ENCODE measurements at places on chromosomes 16 and 17. TPM values are rescaled to one million over a fixed set of nuclear protein-coding genes. Genes with fewer than 3 reads are reported as not detected.
A peak's percentile ranks its signal among the peaks of the same experiment; 100 is the strongest.

DNA sequence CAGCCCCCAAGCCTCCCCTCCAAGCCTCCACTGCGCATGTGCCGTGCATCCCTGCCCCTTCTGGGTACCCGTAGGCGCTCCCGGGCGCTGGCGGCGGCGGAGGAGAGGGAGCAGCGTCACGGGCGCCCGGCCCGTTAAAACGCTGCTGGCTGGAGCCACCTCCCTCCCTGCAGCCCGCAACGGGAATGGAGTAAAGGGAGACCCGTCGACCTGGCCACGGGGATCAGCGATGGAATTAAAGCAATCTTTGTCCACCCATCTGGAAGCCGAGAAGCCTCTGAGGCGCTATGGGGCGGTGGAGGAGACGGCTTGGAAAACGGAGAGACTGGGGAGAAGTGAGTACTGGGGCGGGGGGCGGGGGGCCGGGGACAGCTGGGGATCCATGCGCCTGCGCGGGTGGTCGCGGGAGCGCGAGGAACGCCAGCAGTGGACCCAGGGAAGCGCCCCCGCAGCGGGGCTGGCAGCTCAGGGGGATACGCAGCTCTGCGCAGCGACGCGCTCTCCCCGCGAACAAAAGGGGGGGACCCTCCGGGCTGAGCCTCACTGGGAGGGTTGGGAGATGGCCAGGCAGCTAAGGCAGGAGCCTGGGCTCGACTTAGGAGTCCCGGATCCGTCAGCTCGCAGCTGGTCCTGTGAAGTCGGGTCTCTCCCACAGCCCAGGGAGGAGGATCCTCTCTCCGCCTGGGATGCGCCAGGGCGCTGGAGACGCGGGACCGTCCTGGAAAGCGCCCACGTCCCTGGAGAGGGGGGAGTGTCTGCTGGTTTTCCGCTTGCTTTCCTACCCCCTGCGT lies at the start of gene BMERB1:
Gene BMERB1 (plus strand): TSS at position 164 of the 791 bp plus-strand sequence. CDS start 66 bp downstream, at position 230.
- DNase-seq = peak; percentile 63

DNA sequence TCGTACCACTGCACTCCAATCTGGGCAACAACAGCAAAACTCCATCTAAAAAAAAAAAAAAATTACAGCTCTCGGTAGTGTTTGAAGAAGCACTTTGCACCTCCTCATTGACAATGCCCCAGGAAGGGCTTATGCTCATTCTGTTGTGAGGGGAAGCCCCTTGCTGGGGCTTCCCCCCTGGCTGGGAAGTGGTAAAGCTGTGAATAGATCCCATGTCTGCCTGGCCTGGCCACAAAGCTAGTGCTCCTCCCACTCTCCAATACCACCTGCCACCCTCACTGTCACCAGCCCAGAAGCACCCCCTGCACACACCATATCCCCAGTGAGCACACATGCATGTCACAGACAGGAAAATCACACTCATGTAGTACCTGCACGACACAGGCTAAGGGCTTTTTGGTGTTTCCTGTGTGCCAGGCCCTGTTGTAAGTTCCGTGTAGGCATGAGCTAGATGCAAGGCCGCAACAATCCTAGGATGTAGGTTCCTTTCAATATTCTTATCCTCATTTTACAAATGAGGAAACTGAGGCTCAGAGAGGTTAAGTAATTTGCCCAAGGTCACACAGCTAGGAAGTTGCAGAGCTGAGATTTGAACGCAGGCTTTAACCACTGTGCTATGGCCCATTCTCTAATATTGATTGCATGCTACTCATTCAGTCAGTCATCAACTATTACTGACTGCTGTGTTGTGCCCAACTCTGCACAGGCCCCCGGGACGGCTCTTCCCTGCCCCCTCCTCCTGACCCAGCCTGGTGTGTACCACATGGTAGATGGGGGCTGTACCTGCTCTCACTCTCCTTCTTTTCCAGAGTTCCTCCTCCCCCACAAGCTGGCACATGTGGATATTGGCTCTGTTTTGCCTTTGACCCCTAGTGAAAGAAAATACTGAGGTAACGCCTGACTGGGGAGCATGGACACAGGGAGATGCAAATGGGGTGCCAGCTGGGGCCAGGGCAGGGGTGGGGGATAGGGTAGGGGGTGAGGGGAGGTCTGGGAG lies 11.9 kb upstream of the COL1A1 start:
- no peak for DNase-seq

DNA sequence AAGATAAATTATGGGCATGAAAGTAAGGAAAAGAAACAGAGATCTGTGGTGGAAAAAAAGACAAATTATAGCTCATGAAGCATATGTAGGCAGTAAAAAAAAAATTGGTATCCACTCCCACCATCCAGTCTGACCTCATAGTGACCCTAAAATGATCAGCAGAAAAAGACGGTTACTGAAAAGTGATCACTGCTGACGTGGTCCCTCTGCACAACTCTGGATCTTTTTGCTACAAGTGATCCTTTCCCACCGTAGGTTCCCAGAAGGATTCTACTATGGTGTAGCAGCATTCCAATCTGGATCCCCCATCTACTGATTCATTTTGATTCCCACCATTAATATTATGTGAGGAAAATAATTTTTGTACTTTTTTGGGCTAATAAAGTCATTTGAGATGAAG lies 10.9 kb upstream of the CHST6 start:
- DNase-seq = no peak

- no peak for DNase-seq
Observed at GRCh38 chr17:76178124-76178523, 37.1 kb upstream of the FOXJ1 start.

DNA sequence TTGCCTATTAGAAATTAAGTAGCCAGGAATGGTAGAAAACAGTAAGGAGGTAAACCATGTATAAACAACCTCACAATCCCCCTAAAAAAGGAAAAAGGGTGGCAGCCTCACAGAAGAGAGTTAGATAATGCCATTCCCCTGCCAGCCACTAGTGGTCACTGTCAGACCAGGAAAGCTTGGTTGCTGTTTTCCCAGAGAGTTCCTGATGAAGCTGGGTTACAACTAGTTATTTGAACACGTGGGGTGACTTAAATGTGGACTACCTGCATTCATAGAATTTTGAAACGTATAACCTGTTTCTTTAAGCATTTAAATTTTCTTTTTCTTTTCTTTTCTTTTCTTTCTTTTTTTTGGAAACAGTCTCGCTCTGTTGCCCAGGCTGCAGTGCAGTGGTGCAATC lies 5.8 kb downstream of the GPRC5C start:
- no peak for DNase-seq

DNA sequence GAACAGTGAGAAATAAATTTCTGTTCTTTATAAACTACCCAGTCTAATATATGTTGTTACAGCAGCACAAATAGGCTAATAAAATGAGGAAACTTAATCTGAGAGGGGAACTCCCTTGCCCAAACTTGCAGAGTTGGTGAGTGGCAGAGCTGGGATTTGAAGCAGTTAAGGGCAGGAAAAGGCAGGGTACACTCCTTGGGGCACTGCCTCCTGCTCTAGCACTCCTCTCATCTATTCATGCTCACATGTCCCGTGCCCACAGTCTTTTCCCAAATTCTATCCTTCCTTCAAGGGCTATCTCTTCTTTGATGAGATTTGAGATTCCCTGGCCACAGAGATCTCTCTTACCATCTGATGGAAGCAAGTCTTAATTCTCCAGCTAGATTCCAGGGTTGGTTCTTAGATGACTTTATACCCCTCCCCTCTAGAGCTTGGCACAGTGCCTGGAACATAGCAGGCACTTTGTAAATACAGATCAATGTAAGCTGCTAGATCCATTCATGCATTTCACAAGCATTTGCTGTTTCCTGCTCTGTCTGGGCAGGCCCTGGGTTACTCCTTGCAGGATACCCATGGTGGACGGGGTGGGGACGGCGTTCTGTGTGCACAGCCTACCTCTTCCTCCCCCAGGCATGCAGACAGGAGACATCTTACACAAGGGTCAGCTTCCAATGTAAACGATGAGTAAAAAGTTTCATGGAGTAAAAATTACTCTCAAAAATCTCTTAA lies 39.2 kb upstream of the ABCC12 start:
- DNase-seq = no peak

DNA sequence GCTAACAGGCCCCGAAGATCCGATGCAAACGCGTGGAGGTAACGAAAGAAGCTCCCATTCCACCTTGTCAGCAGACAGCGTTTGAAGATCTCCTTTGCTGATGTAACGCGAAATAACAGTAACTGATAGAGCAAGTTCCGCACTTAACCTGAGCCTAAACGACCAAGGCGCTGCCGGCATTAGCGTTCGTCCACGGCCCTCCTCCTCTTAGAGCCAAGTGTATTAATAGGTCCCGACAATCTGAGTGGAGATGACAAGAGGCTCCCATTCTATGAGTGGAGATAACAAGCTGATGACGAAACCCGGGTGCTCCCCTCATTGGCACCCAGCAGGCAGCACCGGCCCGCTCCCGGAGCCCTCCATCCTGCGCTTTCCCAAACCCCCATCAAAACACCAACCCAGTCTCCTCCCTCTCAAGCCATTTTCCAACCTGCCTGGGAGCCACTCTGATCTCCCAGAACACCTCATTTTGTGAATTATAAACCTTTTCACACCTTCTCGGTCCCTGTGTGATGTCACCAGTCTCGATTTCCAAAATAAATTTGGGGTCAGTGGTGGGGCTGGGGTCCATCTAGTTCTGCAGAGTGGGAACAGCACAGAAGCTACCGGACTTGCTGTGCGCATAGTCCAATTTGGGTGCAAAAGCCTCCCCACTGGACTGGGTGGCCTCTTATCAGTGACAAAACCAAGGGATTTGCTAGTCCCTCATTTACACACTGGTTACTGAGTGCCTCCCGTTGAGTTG lies 35.4 kb upstream of the ARL4D start:
- DNase-seq = no peak

- no peak for DNase-seq
Observed at GRCh38 chr16:11092788-11093571, 148.6 kb downstream of the CLEC16A start.

DNA sequence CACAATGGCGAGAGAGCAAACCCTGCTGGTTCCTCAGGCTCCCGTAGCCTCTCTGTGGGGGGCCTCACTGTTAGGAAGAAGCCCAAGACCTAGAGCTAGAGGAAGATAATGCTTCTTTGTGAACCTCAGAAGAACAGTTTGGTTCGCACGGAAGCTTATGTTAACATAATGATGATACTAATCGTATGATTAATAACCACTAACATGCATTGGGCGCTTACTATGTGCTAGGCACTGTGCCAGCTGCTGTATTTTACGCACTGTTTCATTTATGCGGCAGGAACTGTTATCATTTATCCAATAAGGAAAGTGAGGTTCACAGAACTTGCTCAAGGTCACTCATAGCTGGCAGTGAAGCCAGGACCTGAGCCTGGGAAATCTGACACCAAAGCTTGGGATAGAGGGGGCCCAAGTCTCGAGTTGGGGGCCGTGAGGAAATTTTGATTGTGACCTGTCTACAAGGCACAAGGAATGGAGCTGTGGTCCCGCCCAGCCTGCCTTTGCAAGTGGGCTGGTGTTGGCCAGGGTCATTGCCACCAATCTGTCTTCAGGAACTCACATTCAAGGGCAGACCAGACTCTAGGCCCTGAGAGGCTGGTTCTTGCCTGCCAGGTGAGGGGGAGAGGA lies 6.8 kb downstream of the PRCD start:
- peak; percentile 85 for DNase-seq

DNA sequence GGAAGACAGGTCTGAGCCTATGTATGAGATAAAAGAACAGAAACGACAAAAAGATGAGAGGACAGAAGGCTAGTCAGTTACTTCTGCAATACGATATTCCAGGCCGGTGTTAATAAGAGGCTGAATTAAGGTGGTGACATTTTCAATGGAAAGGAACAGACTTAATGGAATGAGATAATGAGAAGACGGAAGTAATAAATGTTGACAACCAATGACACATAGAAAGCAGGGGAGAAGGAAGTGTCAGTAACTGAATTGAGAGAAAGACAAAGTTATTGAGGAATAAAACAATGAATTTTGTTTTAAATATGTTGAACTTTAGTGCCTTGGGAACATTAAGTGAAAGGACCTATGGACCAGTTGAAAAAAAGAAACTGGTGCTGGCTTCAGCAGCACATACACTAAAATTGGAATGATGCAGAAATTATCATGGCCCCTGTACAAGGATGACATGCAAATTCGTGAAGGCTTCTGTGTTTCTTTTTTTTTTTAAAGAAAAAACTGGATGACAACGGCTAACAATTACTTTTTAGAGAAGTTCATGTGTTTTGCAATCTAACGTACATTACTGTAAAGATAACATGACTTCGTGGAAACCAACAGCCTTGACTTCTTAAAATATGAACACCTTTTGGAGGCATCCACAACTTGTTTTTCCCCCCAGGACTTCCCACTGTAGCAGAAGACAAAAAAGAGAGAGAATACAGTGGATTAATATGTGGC lies 18.5 kb upstream of the CPD start:
- no peak for DNase-seq

DNA sequence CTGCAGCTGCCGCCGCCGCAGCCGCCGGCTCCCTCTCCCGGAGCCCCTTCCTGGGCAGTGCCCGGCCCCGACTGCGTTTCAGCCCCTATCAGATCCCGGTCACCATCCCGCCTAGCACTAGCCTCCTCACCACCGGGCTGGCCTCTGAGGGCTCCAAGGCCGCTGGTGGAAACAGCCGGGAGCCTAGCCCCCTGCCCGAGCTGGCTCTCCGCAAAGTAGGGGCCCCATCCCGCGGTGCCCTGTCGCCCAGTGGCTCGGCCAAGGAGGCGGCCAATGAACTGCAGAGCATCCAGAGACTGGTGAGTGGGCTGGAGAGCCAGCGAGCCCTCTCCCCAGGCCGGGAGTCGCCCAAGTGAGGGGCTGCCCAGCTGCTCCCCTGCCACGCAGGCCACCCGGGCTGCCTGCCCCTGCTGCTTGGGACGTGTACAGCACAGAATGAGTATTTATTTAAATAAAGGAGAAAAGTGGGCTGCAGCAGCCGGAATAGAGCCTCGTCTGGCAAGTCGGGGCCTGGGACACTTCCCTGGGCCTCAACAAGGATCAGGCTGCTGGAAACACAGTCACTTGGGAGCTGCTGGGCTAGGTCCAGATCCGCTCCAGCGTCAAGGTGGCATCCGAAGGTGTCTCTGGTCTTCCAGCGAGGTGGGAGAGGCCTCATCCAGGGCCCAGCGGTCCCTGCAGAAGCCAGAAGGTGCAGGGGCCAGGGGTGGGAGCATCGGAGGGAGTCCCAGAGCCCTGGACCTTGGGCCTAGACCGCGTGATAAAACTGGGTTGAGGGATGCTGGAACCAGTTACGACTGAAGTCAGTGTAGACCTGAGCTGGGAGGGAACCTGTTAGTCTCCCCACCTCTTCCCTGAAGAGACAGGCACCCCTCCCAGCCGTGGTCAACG lies 8.8 kb downstream of the TBX2 start:
- DNase-seq = no peak

SLC47A2 gene
- total RNA-seq = not detected

DNA sequence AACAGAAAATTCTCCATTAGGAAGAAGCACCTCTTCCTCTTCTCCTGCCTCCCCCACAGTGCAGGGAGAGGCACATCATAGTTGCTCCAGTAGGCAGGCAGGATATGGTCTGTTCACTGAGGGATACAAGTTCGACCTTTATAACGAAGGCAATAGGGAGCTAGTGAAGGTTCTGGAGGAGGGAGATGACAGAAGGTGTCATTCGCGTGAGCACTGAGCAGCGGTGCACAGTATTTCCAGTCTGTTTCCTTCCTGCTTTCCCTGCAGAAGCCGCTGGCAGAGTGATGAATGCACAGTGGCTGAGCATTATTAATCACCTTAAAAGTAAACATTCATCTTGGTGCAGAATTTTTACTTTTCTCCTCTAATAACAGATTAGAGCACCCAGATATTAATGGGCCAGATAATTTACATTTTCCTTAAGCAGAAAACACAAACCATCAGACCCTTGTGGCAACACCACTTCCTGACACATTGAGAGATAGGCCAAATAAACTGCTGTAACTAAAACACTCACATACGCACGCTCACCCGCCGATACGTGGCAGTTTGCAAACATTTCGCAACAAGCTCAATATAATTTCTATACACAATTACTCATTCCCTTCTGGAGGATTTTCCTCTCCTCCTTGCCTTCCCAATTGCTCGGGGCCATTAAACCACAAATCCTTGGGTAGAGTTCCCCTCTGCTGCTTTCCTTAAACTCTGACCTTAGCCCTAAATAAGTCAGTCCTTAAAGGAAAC lies 69.5 kb downstream of the AIPL1 start:
- peak; percentile 89 for DNase-seq
